ENCODE measurements at places on chromosomes 11 and 22.

GRCh38 chr11:38646382-38646781 is 2048.3 kb upstream of the RAG2 start:
- DNase-seq, result no peak

GRCh38 chr11:125954123-125954944 is 8.5 kb downstream of the VSIG10L2 start:
- DNase-seq, result no peak

DNA sequence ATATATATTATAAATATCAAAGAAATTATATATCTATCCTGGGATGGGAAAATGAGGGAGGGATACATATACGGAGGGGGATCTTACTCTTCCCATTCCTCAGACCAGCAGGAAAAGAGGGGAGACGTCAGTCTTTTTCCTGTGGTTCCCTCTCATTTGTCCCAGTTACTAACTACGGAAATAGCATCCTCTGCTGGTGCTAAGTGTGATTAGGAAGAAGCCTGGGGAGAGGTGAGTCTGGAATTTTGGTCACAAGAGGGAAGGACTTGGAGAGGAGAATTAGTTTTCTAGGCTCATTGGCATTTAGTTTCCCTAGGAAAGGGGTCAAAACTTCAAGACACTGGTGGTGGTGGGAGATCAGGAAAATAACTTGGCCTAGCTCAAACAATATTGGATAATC is 11.6 kb downstream of the MED19 start:
- no peak for DNase-seq

DNA sequence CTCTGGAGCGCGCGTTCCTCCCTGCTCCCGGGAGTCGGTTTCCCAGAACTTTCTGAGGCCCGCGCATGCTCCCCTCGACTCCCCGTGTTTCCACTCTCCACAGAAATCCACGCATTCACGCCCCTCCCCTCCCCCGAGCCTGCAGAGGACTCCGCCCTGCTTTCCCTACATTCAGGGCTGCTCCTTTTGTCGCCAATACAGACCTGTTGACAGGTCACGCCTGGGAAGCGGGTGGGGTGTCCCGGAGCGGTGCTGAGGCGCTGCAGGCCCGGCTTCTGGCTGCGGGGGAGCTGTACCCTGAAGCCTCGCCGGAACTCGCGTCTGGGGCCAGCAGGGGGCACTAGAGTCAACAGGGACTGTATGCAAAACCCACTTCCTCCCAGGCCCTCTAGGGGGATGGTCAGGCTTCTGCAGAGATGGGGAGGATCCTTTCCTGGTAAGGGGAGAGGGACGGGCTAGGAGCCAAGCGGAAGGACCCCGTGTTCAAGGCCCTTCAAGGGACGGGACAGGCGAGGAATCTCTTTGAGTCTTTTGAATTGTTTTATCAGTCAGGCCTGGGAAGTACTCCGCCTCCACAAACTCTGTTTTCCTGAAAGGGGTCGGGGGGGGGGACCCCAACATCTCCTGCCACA is at the start of gene PRAME:
Gene PRAME, minus strand, starts transcription at position 294 of the 632 bp plus-strand sequence. CDS start 2,433 bp downstream, outside the sequence.
- peak; percentile 55 for DNase-seq

GRCh38 chr22:43515902-43516301 is 104.1 kb downstream of the MPPED1 start:
- DNase-seq, result no peak

DNA sequence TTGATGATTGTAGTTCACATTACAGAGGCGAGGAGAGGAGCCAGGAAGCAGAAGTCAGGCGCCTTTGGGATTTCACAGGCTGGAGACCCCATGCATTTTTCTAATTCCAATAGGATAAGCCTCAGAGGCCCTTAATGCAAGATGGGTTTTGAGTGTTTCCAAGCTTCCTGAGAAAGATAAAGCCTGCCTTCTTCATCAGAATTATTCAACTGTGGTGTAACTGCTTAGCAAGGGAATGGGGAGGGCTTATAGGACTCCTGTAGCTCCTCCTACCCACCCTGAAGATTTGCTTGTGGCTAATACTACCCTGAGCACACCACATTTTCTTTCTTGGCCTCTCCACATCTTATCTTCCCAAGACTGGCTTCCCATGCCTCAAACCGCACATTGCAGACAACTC is 151.1 kb upstream of the ISX start:
- no peak for DNase-seq

DNA sequence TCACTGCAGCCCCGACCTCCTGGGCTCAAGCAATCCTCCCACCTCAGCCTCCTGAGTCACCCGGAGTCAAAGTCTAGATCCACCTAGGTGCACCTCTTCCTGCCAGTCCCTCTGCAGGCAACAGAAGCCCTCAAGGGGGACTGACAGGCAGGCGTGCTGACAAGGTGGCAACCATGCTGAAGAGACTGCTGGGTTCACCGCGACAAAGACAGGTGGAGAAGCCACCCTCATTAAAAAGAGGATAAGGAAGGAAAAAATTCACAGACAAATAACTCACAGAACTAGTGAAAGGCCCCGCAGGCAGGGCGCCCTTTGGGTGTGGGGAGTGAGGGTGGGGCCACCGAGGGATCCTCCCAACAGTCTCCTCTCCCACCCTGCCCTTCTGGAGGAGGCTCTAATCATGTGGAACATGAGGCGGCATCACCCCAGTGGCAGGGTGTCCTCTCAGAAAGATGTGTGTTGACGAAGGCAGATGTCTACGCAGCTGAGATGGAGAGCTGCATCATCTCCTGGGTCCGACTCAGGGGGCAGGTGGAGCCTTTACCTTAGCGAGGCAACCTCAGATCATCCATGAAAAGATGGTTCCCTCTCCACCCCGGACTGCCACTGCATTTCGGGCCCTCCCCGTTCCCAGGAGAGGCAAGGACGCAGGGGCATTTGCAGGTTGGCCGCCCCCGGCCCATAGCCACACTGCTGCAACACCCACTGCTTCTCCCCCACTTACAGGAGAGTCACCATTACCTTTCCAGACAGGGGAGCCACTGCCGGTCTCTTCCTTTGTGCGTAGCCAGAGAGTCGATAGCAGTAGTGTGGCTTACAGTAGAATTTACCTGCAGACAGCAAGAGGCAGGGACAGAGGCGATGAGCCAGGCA is 91.2 kb upstream of the BID start:
- DNase-seq, result no peak

- no peak for DNase-seq
Measured at GRCh38 chr22:23520863-23521440, 59.1 kb downstream of the IGLL1 start.

All from T-helper 9 cell (primary cell).